ENCODE measurements at places on chromosomes 6 and 20.

- DNase-seq: peak; percentile 8
Measured at GRCh38 chr6:40346246-40346645, 240.9 kb downstream of the LRFN2 start.

- DNase-seq: peak; percentile 30
Measured at GRCh38 chr20:39886650-39887190, 802.3 kb downstream of the MAFB start.

GRCh38 chr20:63315731-63316491 lies 22.9 kb downstream of the COL20A1 start:
- DNase-seq: no peak

DNA sequence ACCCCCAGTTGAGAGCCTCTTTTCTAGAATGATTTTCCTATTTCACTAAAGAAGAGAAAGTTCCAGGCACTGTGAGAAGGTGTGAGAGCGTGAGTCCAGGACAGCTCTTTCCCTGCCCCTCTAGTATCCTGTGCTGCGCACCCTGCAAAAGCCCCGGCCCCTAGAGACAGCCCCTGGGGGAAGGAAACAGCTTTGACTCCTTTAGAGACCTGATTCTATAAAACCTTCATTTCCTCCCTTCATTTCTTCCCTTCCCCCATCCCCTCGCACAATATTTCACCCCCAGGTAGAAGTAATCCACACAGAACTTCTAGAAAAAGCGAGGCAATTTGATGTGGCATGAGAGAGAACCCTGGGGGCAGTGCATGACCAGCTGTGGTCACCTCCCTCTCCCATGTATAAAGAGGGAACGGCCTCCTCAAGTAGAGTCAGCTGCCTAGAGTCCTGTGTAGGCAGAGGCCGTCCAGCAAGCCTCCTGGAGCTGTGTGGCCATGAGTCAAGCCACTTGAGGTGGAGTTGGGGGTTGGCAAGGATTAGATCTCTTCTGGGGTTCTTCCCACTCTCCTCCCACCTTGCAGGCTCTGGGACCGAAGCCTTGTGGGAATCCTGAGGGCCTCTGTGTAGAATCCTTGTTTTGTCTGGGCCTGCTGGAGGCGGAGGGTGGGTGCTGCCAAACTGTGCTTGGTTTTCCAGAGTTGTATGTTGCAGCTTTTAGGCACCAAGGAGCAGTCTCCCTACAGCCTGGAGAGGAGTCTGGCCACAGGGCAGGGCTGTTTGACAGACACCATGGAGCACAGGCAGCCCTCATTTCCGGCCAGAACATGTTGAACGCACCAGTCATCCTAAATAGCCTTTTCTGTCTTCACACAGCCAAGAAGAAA lies 41.7 kb downstream of the CHMP4B start:
- no peak for DNase-seq

GRCh38 chr20:4113615-4114603 lies 98.6 kb upstream of the RNF24 start:
- DNase-seq: no peak

GRCh38 chr20:61295682-61296628 lies 43.9 kb downstream of the CDH4 start:
- no peak for DNase-seq

DNA sequence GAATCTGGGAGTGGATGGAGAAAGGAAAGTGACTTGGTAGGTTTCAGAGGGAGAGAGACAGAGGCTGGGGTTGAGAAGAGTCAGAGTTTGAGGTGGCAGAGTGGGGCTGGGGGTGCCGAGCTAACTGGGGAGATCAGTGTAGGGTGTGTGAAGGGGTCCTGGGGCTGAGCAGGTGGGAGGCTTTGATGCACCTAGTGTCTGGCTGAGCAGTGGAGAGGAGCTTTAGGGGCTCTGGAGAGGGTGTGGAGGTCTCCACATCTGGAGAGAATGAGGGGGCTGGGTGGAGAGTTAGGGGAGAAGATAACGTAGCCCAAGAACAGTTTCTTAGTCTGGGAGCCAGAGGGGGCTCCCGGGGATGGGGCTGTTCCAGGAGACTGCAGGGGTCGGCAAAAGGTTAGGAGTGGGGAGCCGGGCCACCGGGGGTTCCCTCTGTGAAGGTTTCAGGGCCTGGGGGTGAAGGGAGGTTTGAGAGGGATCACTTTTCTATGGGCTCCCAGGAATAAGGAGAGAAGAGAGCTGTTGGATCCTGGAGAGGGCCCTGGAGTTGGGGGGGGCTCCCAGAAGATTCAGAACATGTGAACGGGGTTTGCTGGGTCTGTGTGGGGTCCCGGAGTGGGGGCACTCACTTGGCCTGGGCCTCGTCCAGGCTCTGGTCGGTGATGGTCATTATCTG lies 797 bp downstream of the PBX2 start:
- DNase-seq: no peak

GRCh38 chr20:14989535-14990290 lies 652.3 kb upstream of the FLRT3 start:
- no peak for DNase-seq
